ENCODE measurements at places on chromosomes 1 and 21.

- peak; percentile 25 for DNase-seq
Measured at GRCh38 chr1:218425647-218426342, 80.7 kb downstream of the TGFB2 start.

GRCh38 chr1:175317779-175318178, 125.2 kb upstream of the KIAA0040 start:
- no peak for DNase-seq

- no peak for DNase-seq
Measured at GRCh38 chr1:232909752-232910151, 40.7 kb upstream of the NTPCR start.

DNA sequence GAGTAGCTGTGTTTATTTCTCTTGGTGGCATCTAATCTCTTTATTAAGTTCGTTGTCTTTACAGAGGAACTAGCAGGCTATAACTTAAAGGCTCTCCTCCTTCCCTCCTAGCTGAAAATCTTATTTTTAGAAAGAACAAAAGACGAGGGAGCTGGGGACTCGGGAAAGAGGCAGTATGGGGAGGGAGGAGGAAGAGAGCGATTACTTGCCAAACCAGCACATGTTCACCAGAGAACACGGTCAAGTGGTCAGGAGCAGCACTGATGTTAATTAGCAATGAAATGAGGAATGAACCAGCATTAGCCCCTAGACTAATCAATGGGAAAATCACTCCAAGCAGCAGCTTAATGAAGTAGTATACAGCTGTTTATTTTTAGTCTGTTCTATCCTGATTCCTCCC, 171.3 kb upstream of the ESRRG start:
- DNase-seq: no peak

GRCh38 chr1:178385662-178386061, 111.1 kb downstream of the CLEC20A start:
- DNase-seq: no peak

- DNase-seq: no peak
Measured at GRCh38 chr1:54836594-54836993, 35.5 kb upstream of the TTC22 start.

DNA sequence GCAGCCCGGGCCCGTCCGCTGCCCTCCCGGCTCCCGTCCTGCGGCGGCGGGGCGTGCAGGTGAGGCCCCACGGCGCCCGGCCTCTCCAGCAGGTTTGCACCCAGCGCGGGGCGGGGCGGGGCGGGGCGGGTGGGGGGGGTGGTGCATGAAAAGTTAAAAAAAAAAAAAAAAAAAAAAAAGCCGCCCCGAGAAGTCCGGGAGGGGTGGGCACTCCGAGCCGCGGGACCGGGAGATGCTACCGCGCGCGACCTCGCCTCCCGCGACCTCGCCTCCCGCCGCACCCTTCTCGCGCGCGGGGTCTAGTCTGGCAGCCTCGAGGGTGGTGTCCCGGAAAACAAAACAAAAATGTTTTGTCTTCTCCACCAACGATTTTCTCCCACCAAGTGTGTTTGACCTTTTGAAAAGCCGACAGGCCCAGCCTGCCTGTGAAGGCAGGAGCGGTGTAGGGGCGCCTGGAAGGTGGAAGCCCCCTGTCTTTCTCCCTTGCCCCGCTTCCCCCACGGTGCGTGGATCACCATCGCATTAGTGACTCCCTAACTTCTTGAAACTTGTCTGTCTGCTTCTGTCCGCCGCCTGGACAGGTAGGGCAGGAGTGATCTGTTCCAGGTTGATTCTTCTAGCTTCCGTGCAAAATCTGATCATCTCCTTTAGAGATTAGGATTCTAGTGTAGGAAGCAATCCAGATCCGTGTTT, 569 bp downstream of the RCAN3 start:
- no peak for DNase-seq

- DNase-seq: no peak
Measured at GRCh38 chr1:47656719-47657685, 219.2 kb downstream of the FOXD2 start.

GRCh38 chr1:234408757-234409156, 35.5 kb downstream of the COA6 start:
- DNase-seq: no peak

DNA sequence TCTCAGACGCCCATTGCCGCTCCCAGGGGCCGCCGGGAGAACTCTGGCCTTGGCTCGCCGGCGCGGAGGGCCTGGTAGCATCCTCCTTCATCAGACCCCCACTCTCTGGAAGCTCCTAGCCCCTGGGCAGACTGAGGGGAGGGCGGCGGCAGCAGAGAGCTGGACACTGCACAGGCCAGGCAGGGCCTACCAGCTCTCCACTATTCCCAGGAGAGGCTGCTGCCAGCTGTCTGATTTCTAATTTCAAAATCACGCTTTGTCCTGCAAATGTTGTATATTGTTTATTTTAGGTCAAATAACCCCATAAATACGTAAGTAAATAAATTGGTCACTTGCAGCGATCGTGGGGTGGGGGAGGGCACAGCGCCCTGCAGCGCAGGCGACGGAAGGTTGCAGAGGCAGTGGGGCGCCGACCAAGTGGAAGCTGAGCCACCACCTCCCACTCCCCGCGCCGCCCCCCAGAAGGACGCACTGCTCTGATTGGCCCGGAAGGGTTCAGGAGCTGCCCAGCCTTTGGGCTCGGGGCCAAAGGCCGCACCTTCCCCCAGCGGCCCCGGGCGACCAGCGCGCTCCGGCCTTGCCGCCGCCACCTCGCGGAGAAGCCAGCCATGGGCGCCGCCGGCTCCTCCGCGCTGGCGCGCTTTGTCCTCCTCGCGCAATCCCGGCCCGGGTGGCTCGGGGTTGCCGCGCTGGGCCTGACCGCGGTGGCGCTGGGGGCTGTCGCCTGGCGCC, at the start of gene MTARC1:
Gene MTARC1 (plus strand): TSS at position 577 of the 732 bp plus-strand sequence. CDS start 32 bp downstream, at position 609.
- DNase-seq: peak; percentile 89

- no peak for DNase-seq
Measured at GRCh38 chr1:48841966-48842365, 65.3 kb upstream of the BEND5 start.

- DNase-seq: peak; percentile 49
Measured at GRCh38 chr1:72230746-72231145, 51.6 kb downstream of the NEGR1 start.

DNA sequence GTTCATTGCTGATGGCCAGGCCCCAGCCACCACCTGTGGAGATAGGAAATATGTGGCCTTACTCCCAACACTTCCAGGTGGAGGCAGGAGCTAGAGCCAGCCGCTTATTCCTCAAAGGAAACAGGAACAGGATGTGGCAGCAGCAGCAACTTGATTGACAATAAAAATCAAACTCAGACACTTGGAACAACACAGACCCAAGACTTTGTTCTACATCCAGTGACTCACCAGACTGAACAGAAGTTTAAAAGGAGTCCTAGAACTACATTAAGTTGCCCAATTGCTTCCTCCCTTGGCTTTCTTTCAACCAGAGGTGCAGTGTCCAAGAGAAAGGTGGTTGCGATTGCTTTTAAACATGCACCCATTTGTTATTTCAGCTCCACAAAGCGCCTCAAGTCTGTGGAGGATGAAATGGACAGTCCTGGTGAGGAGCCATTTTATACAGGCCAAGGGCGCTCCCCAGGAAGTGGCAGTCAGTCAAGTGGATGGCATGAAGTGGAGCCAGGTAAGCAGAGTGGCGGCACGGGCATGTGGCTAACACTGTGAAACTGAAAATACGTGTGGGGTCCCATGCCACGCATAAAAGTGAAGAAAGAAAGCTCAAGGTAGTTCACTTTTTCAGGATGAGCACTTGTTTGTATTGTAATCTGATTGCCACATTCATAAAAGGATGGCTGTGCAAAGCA, 276.6 kb downstream of the NFIA start:
- DNase-seq: no peak

- DNase-seq: no peak
Measured at GRCh38 chr1:43381612-43382011, 8.0 kb downstream of the MED8 start.

DNA sequence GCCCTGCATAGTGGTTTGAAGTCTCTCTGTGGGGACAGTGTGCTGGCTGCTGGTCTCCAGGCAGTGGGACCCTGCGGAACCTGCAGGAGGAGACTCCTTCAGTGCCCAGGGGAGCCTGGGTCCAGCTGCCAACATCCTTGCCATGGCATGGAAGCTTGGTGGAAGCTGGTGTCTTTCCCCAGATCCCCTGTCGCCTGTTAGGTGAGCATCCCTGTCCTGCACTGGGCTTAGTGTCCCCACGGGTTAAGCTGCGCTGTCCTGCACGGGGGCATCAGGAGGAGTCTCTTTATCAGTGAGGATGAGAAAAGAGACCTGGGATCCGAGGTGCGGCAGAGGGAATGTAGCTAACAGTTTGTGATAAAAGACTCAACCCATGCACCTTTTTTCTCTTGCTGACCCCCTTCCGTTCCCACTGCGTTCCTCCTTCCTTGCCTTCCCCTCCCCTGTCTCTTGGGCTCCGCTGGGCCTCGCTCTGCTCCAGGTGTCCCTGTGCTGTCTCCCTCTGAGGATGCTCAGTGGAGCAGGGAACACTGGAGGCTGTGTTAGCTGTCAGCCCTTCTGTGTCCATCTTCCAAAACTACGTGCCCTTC, 59.3 kb downstream of the SLC37A1 start:
- DNase-seq: no peak

GRCh38 chr1:192147696-192148095, 10.6 kb upstream of the RGS18 start:
- DNase-seq: no peak

GRCh38 chr1:43924516-43924915, 9.1 kb upstream of the ARTN start:
- DNase-seq: no peak

DNA sequence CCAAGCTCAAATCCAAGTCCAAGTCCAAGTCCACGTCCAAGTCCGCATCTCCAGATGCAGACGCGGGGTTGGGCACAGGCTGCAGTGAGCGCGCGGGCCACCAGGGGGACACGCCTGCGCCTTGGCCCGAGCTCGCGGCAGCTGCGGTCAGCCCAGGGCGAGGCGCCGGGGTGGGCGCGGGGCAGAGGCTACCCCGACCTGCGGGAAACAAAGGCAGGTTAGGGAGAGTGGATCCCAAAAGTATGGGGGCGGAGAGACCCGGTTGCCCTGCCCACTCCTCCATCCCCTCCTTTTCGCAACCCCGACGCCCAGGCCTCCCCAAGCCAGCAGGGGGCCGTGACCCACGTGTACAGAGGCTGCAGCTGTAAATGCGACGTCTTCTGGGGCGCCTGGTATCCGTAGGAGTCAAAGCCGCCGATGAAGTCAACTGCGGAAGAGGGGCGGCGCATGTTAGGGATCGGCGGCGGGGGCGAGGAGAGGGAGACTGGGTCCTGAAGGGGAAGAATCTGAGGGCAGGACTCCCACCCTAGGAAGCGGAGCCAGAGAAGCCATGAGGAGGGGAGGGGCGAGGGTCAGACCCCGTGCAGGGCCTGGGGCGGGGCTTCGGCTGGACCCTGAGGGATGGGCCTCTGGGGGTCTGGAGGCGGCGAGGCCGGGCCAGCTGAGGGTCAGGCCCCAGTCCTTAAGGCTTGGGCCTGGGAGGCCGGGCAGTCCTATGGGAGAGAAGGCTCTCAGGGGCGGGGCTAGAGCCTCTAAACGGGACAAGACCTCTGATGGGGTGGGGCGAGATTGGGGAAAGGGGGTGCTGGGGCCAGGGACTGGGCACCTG, 58.0 kb downstream of the NKAIN1 start:
- DNase-seq: no peak

- DNase-seq: no peak
Measured at GRCh38 chr21:42214921-42215320, 4.0 kb upstream of the ABCG1 start.

DNA sequence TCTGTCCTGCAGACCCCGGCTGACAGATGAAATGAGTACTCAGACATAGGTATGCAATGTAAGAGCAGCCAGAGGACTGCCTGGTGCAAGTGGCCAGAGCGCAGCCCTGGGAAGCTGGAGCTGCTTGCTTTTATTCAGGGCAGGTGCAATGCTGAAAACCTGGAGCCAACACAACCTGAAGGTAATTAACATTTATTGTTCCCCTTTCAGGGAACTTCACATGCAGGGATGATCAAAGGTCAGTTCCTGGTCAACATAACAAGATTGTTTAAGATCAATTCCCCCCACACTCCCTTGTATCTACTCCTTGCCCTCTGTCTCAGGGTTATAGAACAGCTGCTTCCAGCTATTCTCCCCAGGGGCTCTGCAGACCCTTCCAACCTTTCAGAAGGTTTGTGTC, 48.7 kb upstream of the PRELP start:
- DNase-seq: no peak

- DNase-seq: no peak
Measured at GRCh38 chr1:181483285-181484195, at the start of gene CACNA1E. CACNA1E (plus strand) TSS chr1:181483517; CDS start chr1:181483745, 228 bp downstream.

GRCh38 chr1:175749075-175749474, 5.7 kb upstream of the TNR start:
- DNase-seq: no peak

- DNase-seq: no peak
Measured at GRCh38 chr1:223831755-223832636, 13.8 kb downstream of the TP53BP2 start.

GRCh38 chr21:26096494-26097371, 73.8 kb downstream of the APP start:
- no peak for DNase-seq

GRCh38 chr1:65269612-65270011, 39.7 kb upstream of the DNAJC6 start:
- DNase-seq: no peak

- DNase-seq: no peak
Measured at GRCh38 chr1:47325528-47325927, 8.1 kb upstream of the CMPK1 start.

- DNase-seq: peak; percentile 40
Measured at GRCh38 chr1:32538887-32539583, at the start of gene ZBTB8A. ZBTB8A (plus strand) TSS chr1:32539427; CDS start chr1:32592932, 53,505 bp downstream.

GRCh38 chr1:206736878-206737728, 33.5 kb upstream of the IL19 start:
- no peak for DNase-seq

DNA sequence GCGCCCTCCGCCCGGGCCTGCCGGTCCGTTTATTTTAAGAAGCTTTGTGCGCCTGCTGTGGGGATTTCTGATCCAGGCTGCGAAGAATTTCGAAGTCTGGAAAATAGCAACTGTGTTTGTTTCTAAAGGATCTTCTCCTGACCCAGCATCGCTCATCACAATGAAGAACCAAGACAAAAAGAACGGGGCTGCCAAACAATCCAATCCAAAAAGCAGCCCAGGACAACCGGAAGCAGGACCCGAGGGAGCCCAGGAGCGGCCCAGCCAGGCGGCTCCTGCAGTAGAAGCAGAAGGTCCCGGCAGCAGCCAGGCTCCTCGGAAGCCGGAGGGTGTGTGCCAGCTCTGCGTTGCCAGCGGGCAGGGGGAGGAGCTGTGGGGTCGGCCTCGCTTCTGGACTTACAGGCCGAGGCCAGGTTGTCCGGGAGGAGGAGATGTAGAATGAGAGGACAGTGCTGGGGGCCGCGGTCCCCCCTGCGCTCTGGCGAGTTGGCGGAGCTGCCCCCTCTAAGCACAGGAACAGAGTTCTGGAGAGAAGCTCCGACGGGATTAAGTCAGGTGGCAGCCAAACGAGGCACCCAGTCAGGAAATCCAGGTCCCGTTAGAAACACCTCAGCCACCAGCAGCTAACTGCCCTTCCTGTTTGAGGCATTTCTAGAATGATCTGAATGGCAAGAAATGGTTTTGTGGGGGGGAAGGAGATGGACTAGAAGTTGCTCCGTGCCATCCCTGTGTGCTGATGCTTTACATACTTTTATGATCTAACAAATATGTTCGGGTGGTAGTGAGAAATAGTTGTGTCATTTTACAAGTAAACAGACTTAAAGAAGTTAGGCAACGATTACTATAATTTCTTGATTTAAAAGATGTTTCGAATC, 948 bp downstream of the TXLNA start:
- no peak for DNase-seq

Measured in NCI-H446 (cell line).